Large intestine (tissue), 12 donors: ENCODE measurements at places on chromosomes 5 and 9.

DNA sequence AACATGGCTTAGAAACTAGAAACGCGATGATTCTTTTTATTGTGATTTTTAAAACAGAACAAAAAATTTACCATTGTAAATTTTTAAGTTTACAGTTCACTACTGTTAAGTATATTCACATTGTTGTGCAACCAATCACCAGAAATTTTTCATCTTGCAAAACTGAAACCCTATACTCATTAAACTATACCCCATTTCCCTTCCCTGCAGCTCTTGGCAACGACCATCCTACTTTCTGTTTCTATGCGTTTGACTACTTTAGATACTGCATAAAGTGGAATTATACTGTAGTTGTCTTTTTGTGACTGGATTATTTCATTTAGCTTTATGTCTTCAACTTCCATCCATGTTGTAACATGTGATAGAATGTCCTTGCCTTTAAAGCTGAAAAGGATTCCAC lies 52.5 kb downstream of the SPOCK1 start:
- no peak for DNase-seq

DNA sequence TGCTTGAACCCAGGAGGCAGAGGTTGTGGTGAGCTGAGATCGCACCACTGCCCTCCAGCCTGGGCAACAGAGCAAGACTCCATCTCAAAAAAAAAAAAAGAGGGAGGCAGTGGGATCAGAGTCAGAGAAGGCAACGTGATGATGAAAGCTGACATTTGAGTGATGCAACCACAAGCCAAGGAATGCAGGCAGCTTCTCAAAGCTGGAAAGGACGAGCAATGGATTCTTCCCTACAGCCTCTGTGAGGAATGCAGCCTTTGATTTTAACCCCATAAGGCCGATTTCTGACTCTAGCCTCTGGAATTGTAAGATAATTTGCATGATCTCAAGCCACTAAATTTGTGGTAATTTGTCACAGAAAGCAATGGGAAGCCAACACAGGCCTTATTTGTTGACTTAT lies 9.8 kb downstream of the TGFBI start:
- DNase-seq, result no peak

DNA sequence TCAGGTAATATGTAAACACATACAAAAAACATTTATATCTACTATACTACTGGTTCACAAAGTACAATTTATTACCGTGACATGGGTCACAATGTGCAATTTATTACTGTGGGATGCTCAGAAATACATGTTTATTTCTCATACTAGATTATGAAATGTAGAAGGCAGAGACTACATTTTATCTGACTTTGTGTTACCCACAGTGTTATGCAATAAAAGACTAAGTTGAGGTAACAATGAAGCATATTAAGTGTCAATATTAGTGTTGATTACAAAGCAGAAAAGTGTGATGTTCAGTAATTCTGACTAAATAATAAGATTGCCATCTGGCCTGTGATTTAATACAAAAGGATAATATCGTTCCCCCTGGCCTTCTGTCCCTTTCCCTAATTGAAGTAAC lies 42.4 kb downstream of the CPLANE1 start:
- no peak for DNase-seq

- no peak for DNase-seq
Measured at GRCh38 chr9:123201083-123201482, 67.3 kb downstream of the STRBP start.

- DNase-seq, result no peak
Measured at GRCh38 chr5:96242571-96242970, 190.5 kb downstream of the PCSK1 start.
